ENCODE measurements at places on chromosomes 4 and X. TPM values are rescaled to one million over a fixed set of nuclear protein-coding genes. Genes with fewer than 3 reads are reported as not detected.

The PAGE2B gene
- not detected for total RNA-seq

GRCh38 chrX:3678328-3678727 is 35.1 kb downstream of the PRKX start:
- H3K4me1 ChIP-seq: peaks cover 29% of the 10 kb centered on the region
- H3K27me3 ChIP-seq: no peaks in the 10 kb centered on the region
- no peak overlapping the region for H3K4me3 ChIP-seq
- H3K36me3 ChIP-seq: peaks cover 9% of the 10 kb centered on the region

The CD38 gene
- not detected for total RNA-seq

The C1QTNF7 gene
- 0.53 TPM for total RNA-seq

- peaks cover 16% of the 10 kb centered on the region for H3K4me1 ChIP-seq
- no peak overlapping the region for H3K4me3 ChIP-seq
- H3K36me3 ChIP-seq: no peaks in the 10 kb centered on the region
- H3K27me3 ChIP-seq: no peaks in the 10 kb centered on the region
- no peak for DNase-seq
Observed at GRCh38 chr4:181677201-181677600, 566.0 kb upstream of the TENM3 start.

The ASMT gene
- not detected for total RNA-seq

The CTAG2 gene
- total RNA-seq: not detected

Data from chondrocyte (in vitro differentiated cells).